ENCODE measurements at places on chromosomes 5 and 9.
A peak's percentile ranks its signal among the peaks of the same experiment; 100 is the strongest.

GRCh38 chr5:61052882-61053281 lies 107.9 kb downstream of the NDUFAF2 start:
- DNase-seq = no peak

DNA sequence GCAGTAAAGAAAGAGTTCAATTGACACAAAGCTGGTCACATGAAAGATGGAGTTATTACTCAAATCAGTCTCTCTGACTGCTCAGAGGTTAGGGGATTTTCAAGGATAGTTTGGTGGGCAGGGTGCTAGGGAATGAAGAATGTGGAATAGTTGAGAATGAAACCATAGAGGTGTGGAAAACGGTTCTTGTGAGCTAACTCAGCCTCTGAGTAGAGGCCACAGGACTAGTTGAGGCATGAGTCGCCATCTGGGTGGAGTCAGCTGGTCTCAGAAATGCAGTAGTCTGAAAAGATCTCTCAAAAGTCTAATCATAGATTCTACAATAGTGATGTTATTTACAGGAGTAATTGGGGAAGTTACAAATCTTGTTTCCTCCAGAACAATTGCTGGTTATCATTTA lies 178.9 kb upstream of the SPEF2 start:
- no peak for DNase-seq

DNA sequence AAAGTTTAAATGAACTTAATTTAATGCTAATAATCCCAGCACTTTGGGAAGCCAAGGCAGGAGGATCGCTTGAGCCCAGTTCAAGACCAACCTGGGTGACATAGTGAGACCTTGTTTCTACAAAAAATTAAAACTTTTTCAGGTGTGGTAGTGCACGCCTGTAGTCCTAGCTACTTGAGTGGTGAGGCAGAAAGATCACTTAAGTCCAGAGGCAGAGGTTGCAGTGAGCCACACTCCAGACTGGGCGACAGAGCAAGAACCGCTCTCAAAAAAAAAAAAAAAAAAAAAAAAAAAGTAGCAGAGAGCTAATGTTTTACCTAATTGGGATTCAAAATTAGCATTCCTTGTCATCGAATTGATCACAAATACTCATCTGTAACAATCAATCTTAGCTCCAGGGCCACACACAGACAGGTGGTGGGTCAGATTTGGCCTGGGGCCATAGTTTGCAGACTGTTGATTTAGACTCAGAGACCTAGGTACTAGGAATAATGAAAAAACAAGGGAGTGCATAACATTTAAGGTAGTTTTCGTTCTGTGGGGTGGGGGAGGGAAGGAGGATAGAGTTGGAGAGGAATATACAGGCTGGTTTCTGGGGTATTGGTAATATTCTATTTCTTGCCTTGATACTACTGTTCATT lies 21.4 kb downstream of the HSDL2 start:
- DNase-seq = no peak

DNA sequence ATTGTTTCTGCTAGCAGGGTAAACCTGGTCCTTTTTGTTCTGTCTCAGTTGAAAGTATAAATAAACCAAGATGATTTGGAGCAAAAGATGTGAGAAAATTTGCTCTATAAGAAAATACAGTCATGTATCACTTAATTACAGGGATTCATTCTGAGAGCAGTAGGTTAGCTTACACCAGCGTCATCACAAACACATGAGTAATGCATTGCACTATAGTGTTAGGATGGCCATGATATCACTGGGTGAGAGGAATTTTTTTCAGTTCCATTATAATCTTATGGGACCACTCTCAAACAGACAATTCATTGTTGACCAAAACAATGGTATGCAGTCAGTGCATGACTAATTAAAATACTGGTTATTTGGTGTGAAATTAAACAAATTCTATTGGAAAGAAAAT lies 430.9 kb downstream of the CHSY3 start:
- no peak for DNase-seq

- no peak for DNase-seq
Measured at GRCh38 chr5:67206461-67206860, 9.9 kb upstream of the CD180 start.

DNA sequence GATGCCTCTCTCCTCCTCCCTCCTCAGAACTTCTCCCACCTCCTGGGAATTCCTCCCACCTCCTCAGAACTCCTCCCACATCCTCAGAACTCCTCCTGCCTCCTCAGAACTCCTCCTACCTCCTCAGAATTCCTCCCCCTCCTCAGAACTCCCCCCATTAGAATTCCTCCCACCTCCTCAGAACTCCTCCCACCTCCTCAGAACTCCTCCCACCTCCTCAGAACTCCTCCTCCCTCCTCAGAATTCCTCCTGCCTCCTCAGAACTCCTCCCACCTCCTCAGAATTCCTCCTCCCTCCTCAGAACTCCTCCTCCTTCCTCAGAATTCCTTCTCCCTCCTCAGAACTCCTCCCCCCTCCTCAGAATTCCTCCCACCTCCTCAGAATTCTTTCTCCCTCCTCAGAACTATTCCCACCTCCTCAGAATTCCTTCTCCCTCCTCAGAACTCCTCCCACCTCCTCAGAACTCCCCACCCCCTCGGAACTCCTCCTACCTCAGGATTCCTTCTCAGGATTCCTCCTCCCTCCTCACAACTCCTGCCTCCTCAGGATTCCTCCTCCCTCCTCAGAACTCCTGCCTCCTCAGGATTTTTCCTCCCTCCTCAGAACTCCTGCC lies 23.9 kb downstream of the SLC46A2 start:
- DNase-seq = no peak

- DNase-seq = peak; percentile 87
Measured at GRCh38 chr5:317086-317811, 4.3 kb upstream of the AHRR start.

DNA sequence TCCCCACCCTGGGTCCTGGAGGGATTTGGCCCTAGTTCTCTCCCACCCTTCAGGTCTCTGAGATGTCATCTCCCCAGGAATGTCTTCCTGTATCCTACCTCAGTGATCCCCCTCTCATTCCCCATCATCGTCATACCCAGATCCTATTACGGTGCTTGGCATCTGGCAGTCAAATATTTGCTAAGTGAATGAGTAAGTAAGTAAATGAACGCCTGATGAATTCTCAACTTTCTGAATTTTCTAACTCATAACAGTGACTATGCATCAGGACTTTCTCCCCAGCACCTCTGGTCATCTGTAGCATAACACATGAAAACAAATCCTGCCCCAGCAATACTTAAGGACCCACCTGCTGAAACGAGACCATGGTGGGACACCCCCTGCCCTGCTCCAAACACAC lies 244.2 kb downstream of the EBF1 start:
- no peak for DNase-seq

DNA sequence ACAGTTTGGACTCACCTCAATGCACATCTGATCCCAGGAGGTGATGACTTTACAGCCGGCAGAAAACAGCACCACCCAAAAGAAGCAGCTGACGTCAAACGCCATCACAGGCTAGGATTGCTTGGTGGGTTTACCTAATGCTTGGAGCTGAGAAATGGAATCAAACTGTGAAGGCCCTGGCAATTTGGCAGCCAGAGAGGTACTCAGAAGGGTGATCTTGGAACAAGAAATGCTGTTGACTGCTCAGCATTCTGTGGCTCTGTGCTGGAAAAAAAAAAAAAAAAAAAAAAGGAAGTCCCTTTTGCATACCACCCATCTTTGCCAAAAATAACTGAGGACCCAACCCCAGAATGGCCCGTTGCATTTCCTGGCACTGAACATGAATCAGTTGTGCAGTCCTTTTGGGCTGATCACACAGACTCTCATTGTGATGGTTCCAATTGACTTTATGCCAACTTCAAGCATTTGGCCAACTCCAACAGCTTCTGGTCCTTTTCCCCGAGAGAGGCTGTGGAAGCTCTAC lies at the start of gene CD180:
Gene CD180, minus strand, starts transcription at position 263 of the 523 bp plus-strand sequence. Its CDS starts 158 bp downstream, at position 105.
- no peak for DNase-seq

GRCh38 chr5:97142521-97143254 lies at the start of gene LIX1:
LIX1 (minus strand) TSS chr5:97142611; CDS start chr5:97142576, 35 bp downstream.
- DNase-seq = peak; percentile 9

GRCh38 chr9:8400378-8400777 lies 600.8 kb upstream of the DMAC1 start:
- DNase-seq = no peak

DNA sequence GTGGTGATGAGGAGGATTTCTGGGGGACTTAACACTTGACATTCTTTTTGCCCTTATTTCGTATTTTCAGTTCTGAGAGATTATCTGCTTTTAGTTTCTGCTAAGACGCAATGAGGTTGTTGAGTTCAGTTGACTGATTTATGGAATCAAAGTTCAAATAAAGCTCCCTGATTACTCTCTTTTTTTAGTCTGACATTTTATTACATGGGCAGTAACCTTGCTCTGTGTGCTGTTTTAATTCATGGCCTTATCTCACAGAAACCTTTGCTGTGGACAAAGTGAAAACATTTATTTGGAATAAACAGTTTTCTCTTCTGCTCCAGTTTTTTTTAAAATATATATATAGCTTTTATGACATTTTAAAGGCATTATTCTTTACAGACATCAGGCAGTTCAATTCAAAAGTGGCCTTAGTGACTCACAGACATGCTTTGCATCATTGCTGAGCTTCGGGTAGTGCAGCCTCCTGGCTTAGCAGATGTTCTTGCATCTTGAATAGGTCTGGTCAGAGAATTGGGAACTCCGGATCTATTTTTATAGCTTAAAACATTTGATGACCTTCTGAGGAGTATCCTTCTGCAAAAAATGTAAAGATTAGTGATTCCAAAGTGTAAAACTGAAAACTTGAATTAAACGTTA lies 162.9 kb downstream of the FAM170A start:
- DNase-seq = no peak

DNA sequence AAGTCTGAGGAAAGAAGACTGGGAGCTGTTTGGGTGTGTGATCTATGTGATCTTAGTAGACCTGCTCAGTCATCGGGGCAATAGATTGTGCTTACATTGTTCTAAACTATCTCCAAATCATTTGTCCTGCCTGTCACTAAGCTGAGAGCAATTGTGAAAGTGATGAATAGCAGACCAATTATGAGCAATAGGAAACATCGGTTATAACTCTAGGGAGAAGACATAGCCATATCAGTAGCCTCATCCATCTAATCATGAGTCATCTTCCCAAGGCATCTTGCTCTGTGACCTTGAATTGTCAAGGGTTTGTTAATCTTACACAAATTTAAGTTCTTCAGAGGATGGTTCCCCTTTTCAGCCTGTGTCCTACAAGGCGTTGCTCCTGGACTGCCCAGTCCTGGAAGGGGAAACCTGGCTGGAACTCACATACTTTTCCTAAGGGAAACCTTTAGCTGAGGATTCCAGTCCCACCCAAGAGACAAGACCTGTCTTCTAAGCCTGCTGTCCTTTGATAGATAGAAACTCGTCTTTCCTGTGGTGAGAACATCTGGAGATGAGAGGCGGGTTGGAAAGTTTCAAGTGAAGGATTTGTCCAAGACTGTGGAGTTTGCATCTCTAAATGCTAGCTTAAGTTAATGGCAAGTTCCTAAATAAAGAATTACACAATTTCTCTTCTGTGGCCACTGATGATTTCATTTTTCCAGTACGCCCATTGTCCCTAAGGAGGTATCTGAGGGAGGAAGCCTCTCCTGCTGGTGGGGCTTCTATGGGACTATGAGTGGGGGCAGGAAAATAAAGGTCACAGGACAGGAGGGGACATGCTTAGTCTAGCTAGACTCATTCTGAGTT lies 53.9 kb upstream of the TRIM32 start:
- DNase-seq = no peak

DNA sequence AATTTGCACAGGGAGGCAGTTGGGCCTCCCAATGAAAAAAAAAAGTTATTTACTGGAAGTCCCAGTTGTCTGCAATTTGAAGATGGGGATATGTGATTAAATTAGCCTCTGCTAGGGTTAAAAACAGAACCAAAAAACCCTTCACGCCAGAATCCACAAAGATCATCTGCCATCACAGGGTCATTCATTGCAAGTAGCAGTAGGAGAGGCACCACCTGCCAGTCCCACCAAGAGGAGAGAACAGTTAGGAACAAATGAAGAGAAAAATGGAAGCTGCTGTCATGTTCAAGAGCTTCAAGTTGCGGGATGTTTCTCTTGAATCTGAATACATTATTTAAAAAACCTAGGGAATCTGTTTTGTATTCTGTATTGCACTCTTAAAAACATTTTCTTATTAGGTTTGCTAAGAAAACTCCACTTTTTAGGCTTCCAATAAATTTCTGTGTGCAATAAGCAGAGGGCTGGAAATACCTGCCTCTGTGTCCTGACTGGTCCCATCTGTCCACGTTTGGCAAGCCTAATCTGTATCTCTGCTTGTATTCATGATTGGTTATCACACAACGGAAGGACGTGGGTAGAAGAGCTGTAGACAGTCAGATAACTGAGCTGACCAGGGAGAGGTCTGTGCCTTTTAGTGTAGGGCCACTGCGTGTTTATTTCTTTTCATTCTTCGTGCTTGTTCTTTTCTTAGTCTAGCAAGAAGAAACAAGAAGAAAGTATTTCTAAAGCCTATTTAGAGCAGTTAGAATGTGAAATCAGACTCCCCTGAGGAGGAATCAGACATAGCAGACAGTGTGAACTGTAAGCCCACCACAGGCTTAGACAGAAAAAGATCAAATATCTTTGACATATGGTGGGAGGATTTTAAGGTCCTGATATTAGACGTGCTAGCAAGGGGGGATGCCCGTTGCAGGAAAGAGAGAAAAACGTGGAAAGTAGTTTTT lies 630.6 kb upstream of the SEMA6A start:
- no peak for DNase-seq

DNA sequence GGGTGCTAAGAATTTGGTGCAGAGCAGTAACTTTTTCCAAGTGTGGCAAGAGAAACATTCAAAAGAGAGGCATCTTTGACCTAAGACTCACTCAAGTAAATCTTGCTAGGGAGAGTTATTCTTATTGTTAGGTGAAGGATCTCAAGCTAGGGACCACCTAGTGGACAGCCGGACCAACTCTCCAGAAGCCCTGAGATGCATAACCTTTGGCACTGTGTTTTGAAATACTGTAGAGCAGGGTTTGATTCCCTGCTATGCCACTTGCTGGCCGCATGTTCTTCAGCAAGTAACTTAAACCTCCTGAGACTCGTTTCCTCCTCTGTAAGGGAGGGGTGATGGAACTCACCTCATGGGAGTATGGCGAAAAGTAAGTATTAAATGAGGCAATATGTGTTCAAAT lies 336.1 kb upstream of the ADAMTSL1 start:
- no peak for DNase-seq

GRCh38 chr5:95809414-95809960 lies 13.0 kb downstream of the GLRX start:
- DNase-seq = no peak

All from GM12892 (cell line).